ENCODE measurements at places on chromosomes 13 and 19.
A peak's percentile ranks its signal among the peaks of the same experiment; 100 is the strongest.

DNA sequence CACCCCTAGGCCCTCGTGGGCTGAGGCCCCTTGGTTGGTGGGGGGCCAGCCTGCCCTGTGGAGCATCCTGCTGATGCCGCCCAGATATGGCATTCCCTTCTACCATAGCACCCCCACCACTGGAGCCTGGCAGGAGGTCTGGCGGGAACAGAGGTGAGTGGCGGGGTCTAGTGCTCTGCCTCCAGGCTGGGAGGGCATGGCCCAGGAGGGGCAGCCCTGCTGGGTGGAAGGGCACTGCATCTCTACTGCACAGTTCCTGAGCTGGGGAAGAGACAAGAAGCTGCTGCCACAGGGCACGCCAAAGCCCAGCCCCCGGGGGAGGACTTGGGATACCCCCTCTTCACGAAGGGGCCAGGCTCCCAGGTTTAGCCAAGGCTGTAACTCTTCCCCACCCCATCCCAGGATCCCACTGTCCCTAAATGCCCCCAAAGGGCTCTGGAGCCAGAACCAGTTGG lies 2.4 kb upstream of the KMT2B start:
- no peak for DNase-seq

- peak; percentile 37 for DNase-seq
Observed at GRCh38 chr19:54029930-54030490, 33.7 kb downstream of the VSTM1 start.

DNA sequence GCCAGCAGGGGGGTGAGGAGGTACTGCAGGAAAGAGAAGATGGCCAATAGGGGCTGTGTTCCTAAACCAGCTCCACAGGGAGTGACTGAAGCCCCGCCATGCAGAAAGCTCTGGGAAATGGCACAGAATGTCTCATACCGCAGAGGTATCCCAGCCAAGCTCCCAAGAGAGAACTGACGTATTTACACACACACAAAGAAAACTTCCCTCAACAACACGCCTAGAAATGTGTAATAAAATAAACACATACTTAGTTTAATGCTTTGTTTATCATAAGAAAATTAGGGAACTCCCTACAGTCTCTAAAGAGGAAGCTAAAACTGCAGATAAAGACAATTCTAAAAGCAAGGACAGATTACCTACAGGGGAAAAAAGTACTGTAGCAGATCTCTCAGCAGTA lies 40.0 kb downstream of the ESD start:
- no peak for DNase-seq

GRCh38 chr19:40807147-40808020 lies 8.4 kb downstream of the EGLN2 start:
- DNase-seq, result no peak

- DNase-seq, result no peak
Observed at GRCh38 chr13:42796747-42797356, 15.5 kb downstream of the FAM216B start.
